ENCODE measurements at places on chromosomes 6 and 20. TPM values are rescaled to one million over a fixed set of nuclear protein-coding genes. Genes with fewer than 3 reads are reported as not detected.

DNA sequence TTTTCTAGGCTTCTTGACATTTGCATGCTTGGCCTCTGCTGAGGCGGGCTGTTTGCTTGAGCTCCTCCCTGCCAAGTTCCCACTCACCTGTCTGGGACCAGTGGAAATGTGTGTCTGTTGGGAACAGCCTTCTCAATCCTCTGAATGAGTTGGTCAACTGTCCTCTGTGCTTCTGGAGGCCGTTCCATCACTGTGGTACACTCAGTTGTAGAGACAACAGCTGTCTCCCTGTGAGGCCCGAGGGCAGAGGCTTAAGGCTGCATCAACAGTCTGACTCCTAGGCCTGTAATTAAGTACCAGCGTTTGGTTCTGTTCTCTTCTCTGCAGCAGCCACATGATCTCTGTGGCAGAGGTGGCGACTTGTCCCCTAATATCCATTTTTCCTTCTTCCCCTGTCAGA lies 110.9 kb downstream of the CDC5L start:
- H3K36me3 ChIP-seq: no peaks in the 10 kb centered on the region
- DNase-seq: no peak
- H3K4me3 ChIP-seq: no peak overlapping the region

DNA sequence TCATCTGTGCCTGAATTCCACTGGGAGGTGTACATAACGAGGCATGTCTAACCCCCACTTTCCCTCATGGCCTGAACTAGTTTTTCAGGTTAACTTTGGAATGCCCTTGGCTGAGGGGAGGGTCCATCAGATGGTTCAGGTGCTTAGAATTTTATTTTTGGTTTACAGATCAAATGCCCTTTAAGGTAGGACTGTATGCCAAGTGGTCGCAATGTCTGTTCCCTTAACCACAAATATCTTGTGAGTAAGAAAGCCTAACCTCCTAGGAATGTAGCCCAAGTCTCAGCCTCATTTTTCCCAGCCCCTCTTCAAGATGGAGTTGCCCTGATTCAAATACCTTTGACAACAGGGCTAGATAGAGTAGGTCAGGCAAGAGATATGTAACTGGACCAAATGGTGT lies 78.4 kb downstream of the RNASET2 start:
- no peaks in the 10 kb centered on the region for H3K4me1 ChIP-seq
- DNase-seq: no peak
- H3K27me3 ChIP-seq: no peaks in the 10 kb centered on the region
- H3K27ac ChIP-seq: no peak overlapping the region
- H3K36me3 ChIP-seq: no peaks in the 10 kb centered on the region

DNA sequence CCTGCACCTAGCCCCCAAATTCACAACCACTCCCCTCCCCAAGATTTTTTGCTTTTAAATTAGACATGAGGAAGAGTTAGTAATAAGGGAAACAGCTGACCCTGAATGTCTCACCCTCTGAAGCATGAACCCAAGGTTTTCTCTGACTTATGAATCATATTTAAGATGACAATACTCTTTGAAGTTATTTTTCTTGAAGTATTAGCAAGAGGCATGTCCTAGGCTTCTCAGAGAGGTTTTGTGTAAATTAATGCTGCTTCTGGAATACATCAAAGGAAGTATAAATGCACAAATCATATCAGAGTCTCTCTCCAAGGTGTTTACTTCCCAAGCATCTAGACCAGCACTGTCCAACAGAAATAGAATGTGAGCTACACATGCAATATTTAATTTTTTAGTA lies 408.1 kb upstream of the MARCKS start:
- no peak for DNase-seq
- H3K27ac ChIP-seq: no peak overlapping the region
- no peak overlapping the region for H3K4me3 ChIP-seq
- no peaks in the 10 kb centered on the region for H3K27me3 ChIP-seq
- H3K36me3 ChIP-seq: no peaks in the 10 kb centered on the region
- no peaks in the 10 kb centered on the region for H3K4me1 ChIP-seq

SRPK1 gene
- total RNA-seq: 59.4 TPM

GRCh38 chr20:2942439-2942838 lies 69.2 kb downstream of the PTPRA start:
- H3K4me3 ChIP-seq: no peak overlapping the region
- no peak overlapping the region for H3K27ac ChIP-seq
- H3K4me1 ChIP-seq: no peaks in the 10 kb centered on the region
- no peaks in the 10 kb centered on the region for H3K36me3 ChIP-seq
- H3K27me3 ChIP-seq: no peaks in the 10 kb centered on the region

- no peak overlapping the region for H3K27ac ChIP-seq
- DNase-seq: no peak
- no peak overlapping the region for H3K4me3 ChIP-seq
- no peaks in the 10 kb centered on the region for H3K27me3 ChIP-seq
These were observed 41.2 kb upstream of the RNF146 start for GRCh38 chr6:127225497-127225896.

DNA sequence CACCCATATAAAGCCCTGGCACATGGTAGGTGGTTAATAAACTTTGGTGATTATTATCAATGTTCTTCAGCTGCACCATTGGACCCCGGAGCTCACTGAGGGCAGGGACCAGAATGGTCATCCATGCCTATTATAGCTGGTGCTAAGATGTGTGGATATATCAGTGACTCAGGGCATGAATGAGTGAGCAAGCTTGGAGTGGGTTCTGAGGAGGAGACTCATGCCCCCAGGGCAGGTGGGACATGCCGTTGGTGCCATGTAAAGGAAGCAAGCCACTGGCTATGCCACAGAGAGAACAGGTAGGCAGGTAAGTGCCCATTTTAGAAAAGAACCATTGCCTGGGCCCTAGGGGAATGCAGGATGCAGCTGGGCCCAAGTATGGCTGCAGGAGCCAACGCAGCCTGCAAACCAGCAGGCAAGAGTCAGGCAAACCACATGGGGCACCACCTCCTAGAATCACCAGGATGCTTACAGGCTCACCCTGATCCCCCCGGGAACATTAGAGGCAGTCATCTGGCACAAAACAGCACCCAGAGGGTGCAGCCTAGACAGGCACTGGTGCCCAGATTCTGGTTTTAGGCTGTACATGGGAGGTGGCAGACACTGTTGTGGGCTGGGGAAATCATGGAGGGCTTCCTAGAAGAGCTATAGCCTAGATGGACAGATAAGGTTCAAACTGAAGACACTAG lies 23.5 kb downstream of the PLAGL2 start:
- no peaks in the 10 kb centered on the region for H3K27me3 ChIP-seq
- H3K36me3 ChIP-seq: no peaks in the 10 kb centered on the region
- peaks cover 2% of the 10 kb centered on the region for H3K4me1 ChIP-seq
- no peak overlapping the region for H3K4me3 ChIP-seq
- no peak for DNase-seq

DNA sequence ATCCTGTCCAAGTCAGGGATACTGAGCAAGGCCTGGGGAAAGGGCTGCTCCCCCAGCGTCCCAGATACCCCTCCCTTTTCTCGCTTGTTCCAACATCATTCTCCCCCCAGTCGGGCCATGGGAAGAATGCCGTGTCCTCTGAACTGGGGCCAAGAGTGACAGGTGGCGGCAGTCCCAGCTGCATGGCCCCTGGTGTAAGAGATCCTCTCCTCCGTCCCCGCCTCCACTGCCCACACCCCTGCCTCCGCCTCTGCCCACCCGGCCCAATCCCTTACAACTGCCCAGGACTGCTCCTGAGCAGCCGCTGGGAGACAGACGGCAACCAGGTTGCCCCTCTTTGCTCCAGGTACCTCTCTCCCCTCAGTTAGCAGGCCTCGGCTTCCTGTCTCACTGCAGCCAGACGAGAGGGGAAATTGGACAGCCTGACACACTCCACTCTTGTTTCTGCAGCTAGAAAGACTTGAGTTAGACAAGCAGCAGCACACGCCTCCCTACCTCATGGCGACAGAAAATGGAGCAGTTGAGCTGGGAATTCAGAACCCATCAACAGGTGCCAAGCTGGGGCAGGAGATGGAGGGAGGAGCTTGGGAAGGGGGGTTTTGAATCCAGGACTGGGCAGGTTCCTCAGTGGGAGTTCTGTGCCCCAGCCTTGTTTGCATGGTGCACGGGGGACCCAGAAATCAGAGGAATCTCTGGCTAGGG lies at the start of gene MYLK2:
TSS of gene MYLK2 (plus strand) at position 274 of the 702 bp plus-strand sequence. CDS start at position 499, 225 bp downstream.
- DNase-seq: no peak
- no peaks in the 10 kb centered on the region for H3K27me3 ChIP-seq
- H3K4me3 ChIP-seq: no peak within 1 kb of the TSS
- no peaks in the 10 kb centered on the region for H3K36me3 ChIP-seq

ARFGEF3 gene
- 80.1 TPM for total RNA-seq

PNLDC1 gene
- 5.6 TPM for total RNA-seq
